ENCODE measurements at places on chromosomes 6 and 20. TPM values are rescaled to one million over a fixed set of nuclear protein-coding genes. Genes with fewer than 3 reads are reported as not detected.

- no peak for DNase-seq
Observed at GRCh38 chr6:46879003-46879402, 42.7 kb downstream of the ADGRF5 start.

PKIB gene
- total RNA-seq: 0.13 TPM

DNA sequence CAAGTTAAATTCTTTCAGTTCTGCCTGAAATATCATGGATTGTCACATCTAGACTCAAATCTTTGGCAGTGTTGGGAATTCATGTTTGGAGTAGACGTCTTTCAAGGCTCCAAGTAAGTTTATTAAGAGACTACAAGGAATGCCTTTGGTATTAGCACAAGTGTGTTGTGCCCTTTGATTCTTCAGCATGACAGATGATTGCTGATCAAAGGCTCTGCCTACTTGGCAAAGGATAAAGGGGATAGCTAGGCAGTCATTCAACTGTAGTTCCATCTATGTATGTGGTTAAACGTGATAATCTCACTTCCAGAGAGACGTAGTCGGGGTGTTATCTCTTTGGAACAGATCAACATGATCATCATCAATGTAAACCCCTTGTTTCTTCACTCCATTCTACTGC, 86.2 kb downstream of the SPTLC3 start:
- no peak for DNase-seq

- no peak for DNase-seq
Observed at GRCh38 chr20:36550790-36551299, 9.5 kb downstream of the MYL9 start.

- no peak for DNase-seq
Observed at GRCh38 chr6:10351791-10352190, 63.1 kb downstream of the TFAP2A start.

- no peak for DNase-seq
Observed at GRCh38 chr6:5506597-5506996, 245.3 kb downstream of the FARS2 start.

- no peak for DNase-seq
Observed at GRCh38 chr20:24699321-24700165, 230.1 kb downstream of the SYNDIG1 start.

- DNase-seq: no peak
Observed at GRCh38 chr6:30891816-30892538, 7.7 kb downstream of the DDR1 start.

GRCh38 chr6:89727501-89727900, 89.0 kb upstream of the LYRM2 start:
- no peak for DNase-seq

DNA sequence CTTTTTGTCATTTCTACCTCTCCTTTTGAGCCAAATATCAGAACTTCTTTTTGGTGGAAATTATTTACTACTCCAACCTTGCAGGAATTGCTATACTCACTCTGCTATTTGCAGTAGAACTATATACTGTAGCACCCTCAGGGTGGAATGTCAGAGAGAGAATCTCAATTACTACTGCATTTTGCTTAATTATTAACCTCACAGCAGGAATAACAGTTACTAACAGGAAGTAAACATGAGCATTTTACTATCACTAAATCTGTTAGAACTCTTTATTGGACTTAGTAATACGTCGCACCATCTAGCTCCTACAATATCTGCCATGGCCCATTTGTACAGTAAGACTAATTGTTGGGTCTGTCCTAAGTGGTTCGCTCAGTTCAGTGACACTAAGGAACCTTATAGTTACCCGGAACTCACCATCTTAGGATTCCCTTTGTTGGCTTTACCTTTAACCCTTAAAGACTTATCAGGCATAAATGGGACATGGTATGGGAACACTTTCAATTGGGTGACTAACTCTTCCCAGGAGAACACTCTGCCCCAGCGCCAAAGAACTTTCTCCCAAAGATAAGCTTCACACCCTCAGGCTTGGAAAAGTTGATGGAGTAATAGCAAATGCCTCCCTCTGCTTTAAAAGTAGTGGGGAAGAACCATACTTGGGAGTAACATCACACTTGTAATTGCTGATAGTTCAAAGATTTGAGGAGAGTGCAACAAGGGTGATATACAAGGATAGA, 38.8 kb downstream of the PLN start:
- no peak for DNase-seq

DNA sequence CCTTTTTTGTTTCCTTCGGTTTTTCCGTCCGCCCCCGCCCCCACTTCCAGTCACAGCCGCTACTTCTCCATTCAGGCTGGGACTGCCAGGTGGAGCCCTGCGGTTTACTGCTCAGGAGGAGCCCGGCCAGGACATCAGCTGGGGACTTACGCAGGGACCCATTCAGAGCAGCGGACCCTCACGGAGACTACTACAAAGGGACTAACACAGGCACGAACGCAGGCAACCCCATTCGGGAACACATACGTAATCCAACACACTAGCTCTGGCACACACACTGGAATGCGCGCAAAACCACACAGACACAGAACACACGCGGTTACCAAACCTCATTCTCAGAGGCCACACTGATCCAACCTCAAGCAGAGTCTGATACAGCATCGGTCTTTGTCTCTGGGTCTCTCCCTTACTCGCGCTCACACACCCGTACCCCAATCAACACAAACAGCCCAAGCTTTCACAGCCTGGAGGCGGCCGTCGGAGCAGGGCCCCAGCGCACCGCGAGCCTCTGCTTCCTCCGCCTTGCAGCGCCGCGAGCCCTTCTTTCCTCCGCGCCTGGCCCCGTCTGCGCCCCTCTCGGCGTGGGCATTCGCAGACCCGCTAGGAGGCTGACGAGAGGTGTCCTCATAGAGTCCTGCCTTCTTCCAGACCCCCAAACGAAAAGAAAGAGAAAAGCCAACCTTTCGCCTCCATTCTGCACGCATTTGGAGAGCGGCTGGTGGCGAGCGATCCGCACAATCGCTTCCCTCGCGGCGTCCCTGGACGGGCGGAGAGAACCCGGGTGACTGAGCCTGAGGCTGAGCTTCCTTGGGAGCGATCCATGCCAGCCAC, 1.1 kb upstream of the SLC32A1 start:
- DNase-seq: no peak

DNA sequence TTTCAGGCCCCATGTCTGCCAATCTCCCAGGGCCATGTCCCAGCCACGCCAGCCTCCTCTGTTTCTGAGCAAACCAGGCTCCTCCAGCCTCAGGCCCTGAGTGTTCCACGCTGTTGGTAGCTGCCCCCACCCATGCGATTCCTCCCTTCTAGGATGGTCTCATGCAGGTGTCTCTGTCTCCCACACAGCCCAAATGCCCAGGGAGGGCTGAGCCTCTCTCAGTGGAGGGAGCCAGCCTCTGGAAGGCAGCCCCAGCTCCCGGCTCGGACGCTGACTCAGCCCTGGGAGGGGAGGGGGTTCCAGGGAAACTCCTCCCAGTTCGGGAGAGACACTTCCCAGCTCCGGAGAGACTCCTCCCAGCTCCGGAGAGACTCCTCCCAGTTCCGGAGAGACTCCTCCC, 122.9 kb upstream of the AFDN start:
- DNase-seq: no peak

- no peak for DNase-seq
Observed at GRCh38 chr6:50030777-50031562, 9.2 kb upstream of the DEFB110 start.

ME1 gene
- total RNA-seq: 7.6 TPM

KPNA5 gene
- 9.9 TPM for total RNA-seq

SLC35B3 gene
- 15.2 TPM for total RNA-seq

PNPLA1 gene
- total RNA-seq: not detected

MAS1 gene
- total RNA-seq: not detected

NFATC2 gene
- total RNA-seq: 2.7 TPM

SCGN gene
- total RNA-seq: under 0.01 TPM

GRCh38 chr6:43271103-43271815, 26.8 kb upstream of the SLC22A7 start:
- DNase-seq: no peak

SYTL3 gene
- 0.51 TPM for total RNA-seq

TNXB gene
- 0.90 TPM for total RNA-seq

PROKR2 gene
- not detected for total RNA-seq

IL20RA gene
- 1.1 TPM for total RNA-seq

LY6G6D gene
- not detected for total RNA-seq

ISM1 gene
- total RNA-seq: under 0.01 TPM

- DNase-seq: peak; percentile 81
Observed at GRCh38 chr6:159691133-159691962, 1.7 kb downstream of the SOD2 start.

SRSF12 gene
- total RNA-seq: under 0.01 TPM

- no peak for DNase-seq
Observed at GRCh38 chr6:147559006-147559405, 50.5 kb downstream of the SAMD5 start.

GRCh38 chr6:13710552-13711323, 897 bp downstream of the RANBP9 start:
- peak; percentile 57 for DNase-seq

CPNE5 gene
- total RNA-seq: 5.0 TPM

DNA sequence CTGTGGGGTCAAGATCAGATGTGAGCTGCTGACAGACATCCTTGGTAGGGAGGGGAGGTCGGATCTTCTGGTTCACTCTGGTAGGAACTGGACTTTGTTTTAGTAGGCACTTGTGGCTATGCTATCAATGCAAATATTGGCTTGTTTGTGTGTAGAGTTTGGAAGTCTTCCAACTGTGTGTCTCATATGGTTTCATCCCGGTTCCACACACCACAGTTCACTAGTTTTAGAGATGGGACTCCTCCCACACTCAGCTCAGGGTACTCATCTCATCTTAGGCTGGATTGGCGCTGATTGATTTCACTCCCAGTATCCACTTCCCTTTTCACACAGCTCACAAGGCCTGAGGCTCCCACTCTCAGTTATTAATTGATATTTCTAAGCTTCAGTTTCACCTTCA, 161.3 kb downstream of the THBS2 start:
- no peak for DNase-seq

DNA sequence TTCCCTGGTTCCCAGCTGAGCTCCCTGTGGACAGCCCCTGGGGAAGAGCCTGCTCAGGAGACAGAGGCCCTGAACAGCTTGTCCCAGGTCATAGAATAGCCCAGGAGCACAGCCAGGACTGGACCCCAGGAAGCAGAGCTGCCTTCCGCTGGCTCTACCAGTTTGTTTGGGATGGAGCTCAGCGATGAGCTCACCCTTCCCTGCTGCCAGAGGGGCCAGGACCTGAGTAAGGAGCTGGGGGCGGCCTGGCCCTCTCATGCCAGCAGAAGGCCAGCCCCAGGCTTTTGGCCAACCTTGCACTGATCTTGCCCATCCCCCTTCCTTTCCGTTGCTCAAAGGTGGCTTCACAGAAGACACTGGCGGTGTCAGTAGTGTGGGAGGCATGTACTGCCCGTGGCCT, 17.5 kb downstream of the MMP24OS start:
- DNase-seq: no peak

GRCh38 chr6:167073679-167074274, 49.1 kb upstream of the CCR6 start:
- no peak for DNase-seq

- no peak for DNase-seq
Observed at GRCh38 chr20:16241911-16242310, 331.3 kb downstream of the KIF16B start.

DNA sequence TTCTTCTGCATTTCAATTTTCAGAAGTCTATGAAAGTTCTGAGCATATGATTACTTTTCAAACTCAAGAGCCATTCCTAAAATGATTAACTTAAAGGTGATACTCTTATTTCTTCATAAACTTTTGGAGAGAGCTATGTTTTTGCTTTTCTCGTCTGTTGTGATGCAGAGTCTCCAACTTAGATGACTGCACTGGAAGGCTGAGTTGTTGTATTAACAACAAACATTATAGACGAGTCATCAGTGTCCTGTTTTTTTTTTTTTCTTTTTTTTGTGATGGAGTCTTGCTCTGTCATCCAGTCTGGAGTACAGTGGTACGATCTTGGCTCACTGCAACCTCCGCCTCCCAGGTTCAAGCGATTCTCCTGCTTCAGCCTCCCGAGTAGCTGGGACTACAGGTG, 101.9 kb downstream of the CD109 start:
- no peak for DNase-seq

SLC12A5 gene
- total RNA-seq: 0.51 TPM

RIPPLY2 gene
- 0.51 TPM for total RNA-seq

GRCh38 chr6:26489996-26490964, 9.8 kb upstream of the BTN1A1 start:
- DNase-seq: no peak

TPBG gene
- total RNA-seq: 5.9 TPM

DNA sequence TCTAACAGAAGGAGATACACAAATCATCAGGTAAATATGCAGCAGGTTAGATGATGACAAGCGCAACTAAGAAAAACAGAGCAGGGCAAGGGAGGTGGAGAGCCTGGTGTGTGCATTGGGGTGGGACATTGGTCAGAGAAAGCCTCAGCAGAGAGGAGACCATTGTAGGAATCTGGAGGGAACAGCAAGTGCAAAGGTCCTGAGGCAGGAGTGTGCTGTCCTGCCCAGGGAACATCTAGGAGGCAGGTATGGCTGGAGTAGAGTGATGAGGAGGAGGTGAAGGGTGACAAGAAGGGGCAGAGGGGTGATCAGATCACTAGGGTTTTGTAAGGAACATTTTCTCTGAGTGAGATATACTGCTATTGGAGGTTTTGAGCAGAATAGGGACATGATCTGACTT, 90.1 kb downstream of the NCR2 start:
- no peak for DNase-seq

GRCh38 chr20:58982406-58983114, 1.5 kb downstream of the NELFCD start:
- no peak for DNase-seq

OVOL2 gene
- not detected for total RNA-seq

GRCh38 chr6:24092407-24092806, 33.6 kb upstream of the NRSN1 start:
- no peak for DNase-seq

ASF1A gene
- total RNA-seq: 16.7 TPM

CD40 gene
- total RNA-seq: 10.9 TPM

C2 gene
- total RNA-seq: not detected

ETV7 gene
- total RNA-seq: 0.13 TPM
